NCI-H2107 (cell line): ENCODE measurements at places on chromosomes 11 and 22.

DNA sequence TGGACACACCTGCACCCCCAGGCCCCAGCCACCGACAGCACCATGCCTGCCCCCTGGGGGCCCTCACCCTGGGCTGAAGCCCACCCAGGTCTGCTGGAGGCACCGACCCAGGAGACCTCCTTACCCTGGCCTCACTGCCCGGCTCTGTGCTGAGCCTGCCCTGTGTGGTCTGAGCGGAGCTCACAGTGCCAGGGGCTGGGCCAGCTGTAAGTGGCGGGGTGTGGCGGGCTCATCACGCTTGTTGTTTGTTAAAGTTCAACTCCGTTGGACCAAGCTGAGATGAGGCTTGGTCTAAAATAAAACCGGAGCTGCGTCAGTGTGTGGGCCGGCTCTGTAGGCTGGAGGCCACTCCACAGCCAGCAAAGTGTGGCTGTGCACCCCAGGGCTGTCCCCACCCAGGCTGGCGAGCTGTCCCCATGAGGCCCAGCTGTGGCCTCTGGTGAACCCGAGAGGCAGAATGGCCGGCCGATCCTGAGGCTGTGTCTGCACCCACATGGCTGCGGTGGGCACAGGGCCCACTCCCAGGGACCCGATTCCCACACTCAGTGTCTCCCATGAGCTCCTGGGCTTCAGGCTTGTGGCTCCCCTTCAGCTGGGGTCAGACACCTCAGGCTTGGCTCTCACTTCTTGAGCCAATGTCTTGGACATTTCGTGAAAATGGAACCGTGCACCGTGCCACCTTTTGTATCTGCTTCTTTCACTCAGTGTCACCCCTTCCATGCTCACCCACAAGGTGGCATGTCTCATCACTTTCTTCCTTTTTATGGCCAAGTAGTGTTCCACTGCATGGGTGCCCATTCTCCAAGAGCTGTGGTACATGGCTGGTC is 137.9 kb downstream of the CTTN start:
- no peak for DNase-seq

- DNase-seq, result no peak
Observed at GRCh38 chr22:37298748-37299495, 16.6 kb downstream of the CYTH4 start.

DNA sequence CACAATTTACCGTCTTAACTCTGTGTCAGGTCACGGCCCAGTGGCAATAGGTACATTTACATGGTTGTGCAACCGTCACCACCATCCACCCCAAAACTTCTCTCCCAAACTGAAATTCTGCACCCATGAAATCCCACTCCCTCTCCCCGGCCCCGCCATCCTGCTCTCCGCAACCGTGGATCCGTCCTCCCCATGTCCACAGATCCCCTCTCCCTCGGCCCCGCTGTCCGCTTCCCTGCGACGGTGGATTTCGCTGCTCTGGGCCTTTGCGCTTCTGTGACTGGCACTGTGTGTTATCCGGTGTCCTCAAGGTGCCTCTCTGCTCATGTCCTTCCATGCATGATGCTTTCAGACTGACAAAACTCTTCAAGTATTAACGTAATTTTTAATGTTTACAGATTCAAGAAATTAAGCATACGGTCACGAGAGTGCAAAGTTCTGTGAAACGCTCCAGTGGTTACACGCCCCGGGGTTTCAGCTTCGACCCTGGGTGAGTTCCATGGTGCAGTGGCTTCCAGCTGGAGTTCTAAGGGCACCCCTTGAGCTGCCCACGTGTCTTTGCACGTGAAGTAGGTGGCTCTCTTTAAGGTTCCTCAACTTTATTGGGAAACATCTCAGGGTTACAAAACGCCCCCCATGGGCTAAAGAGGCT is 76.4 kb downstream of the KCNQ1 start:
- no peak for DNase-seq

DNA sequence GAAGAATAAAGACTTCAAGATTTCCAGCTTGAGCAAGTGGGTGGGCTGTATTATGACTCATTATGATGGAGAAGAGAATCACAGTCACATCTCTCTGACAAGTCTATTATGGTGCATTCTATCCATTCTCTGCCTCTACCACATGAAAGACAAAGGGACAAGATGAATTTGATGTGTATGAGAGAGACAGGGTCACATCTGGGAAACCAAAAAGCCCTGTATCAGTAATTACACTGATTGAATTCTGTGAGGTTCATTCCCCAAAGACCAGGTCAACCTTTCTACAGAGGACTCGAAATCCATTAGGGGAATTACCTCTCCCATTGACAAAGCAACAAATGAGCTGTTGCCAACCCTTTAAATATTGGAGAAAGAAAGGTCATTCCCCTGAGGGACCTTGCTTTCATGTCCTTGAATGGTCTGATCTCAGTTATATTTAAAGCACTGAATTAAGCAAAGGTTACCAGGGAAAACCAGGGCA is 109.6 kb downstream of the USP35 start:
- no peak for DNase-seq

- DNase-seq, result no peak
Observed at GRCh38 chr11:79285756-79286155, 155.1 kb downstream of the TENM4 start.

DNA sequence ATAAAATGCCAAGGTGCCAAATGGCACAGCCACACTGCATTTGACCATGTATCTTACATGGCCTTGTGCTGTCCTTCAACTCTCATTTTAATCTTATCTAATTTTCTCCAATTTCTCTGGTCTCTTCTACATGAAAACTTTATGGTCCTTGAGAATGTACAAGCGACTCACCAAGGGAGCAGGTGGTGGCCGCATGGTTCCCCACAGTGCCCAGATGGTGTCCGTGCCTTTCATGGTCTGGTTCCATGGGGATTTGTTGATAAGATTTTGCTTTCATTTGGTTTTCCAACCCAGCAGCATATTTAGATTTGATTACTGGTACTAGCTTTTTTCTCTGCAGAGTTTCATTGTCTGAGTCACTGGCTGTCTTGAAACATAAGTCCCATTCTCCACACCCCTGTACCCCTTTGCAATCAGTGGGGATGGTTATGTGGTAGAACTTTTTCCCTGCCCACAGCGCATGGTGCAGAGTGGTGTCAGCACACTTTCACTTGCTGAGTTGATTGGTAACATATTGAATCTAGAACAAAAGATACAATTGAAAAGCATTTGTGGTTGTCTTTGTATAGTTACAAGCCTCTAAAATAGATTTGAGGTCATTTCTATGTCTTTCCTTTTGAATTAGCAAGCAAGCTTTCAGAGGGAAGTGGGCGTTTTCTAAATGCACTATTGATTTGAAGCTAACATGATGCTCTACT is 24.1 kb downstream of the ZNRF3 start:
- no peak for DNase-seq

DNA sequence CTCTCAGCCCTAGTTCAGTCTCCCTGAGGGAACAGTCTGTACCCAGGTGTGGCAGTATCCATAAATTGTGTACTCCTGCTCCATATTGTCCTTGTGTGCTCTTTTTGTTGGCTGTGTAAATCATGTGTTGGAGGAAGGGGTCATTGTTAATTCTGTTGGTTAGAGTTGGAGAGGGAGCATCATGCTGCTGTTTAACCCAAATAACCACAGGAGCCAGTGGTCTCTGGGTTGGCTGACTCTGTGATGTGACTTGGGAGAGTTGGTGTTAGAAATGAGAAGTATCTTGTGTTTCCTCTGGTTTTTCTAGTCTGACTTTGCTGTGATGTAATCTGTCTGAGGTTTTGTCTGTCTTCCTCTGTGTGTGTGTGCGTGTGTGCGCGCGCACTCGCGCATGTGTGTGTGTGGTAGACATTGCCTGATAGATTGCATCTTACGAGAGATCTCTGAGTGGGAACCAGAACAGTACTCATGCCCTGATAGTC is 30.5 kb downstream of the CTNND1 start:
- DNase-seq, result no peak

- DNase-seq, result no peak
Observed at GRCh38 chr11:77302752-77303151, 1.3 kb upstream of the GDPD4 start.

DNA sequence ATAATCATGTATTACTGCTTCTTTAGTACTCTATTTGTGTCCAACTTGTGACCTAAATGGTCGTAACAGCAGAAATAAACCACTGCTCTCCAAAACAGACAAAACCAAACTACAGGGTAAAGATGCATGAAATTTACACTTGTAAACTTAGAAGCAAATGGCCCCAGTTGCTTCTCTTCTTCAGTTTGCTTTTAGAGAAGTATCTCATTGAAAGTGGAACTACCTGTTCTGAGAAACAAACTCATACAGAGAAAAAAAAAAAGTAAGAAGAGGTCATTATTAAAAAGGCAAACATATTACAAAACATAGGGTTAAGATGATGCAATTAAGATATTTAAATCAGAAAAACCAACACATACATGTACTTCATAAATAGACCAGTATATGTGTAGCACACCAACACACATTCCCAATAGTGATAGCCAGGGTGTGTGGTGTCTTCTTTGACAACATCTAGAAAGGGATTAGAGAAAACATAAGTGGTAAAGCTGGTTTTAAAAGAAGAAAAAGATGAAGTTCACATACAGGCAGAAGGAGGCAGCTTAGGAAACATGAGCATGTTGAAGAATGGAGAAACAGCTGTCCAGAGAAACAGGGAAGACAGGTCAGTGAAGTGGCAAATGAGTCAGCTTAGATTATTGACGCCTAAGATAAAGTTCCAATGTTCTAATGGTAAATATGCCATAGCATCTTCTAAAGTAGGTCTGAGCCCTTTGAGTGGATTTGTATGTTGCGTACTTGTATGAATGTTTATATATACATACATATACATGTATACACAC is 844.7 kb upstream of the CCDC90B start:
- DNase-seq, result no peak
